ENCODE measurements at places on chromosomes 1 and 21. TPM values are rescaled to one million over a fixed set of nuclear protein-coding genes. Genes with fewer than 3 reads are reported as not detected.

The LYPD8 gene
- total RNA-seq, result 0.09 TPM

The POTED gene
- not detected for total RNA-seq

The SMIM34 gene
- total RNA-seq, result not detected

The RABIF gene
- total RNA-seq, result 15.1 TPM

The RAB42 gene
- 2.2 TPM for total RNA-seq

The CCDC30 gene
- 0.59 TPM for total RNA-seq

The AGO1 gene
- total RNA-seq, result 4.6 TPM

The NPR1 gene
- 0.82 TPM for total RNA-seq

The ZYG11A gene
- 2.3 TPM for total RNA-seq

The CD58 gene
- total RNA-seq, result 21.8 TPM

The S100A3 gene
- 104 TPM for total RNA-seq

The SLC22A15 gene
- 0.93 TPM for total RNA-seq

The PHACTR4 gene
- total RNA-seq, result 22.0 TPM

The CD164L2 gene
- not detected for total RNA-seq

The PLA2G2A gene
- not detected for total RNA-seq

The ZMYND12 gene
- 0.58 TPM for total RNA-seq

The HSD3B1 gene
- not detected for total RNA-seq

The KDF1 gene
- 0.08 TPM for total RNA-seq

The CXADR gene
- total RNA-seq, result 8.6 TPM

The HUNK gene
- total RNA-seq, result 1.4 TPM

The PRDM16 gene
- total RNA-seq, result 0.05 TPM

The VASH2 gene
- 4.0 TPM for total RNA-seq

The NHLH1 gene
- 0.48 TPM for total RNA-seq

The PDPN gene
- total RNA-seq, result not detected

The PADI1 gene
- total RNA-seq, result 1.5 TPM

The EIF4G3 gene
- total RNA-seq, result 22.9 TPM

The TRIM46 gene
- 2.1 TPM for total RNA-seq

The KHDC4 gene
- 26.3 TPM for total RNA-seq

The NR0B2 gene
- not detected for total RNA-seq

The RHCE gene
- total RNA-seq, result 0.11 TPM

The SLFNL1 gene
- 0.09 TPM for total RNA-seq

The C1orf116 gene
- total RNA-seq, result 4.5 TPM

The HSD3B2 gene
- not detected for total RNA-seq

The HIVEP3 gene
- total RNA-seq, result 3.3 TPM

The AGRN gene
- 137 TPM for total RNA-seq

The IL20 gene
- total RNA-seq, result 0.06 TPM

The PCAT6 gene
- 2.9 TPM for total RNA-seq

The FCGR1A gene
- not detected for total RNA-seq

The NTMT2 gene
- total RNA-seq, result not detected

The IRF6 gene
- total RNA-seq, result 0.12 TPM

The TCP10L gene
- total RNA-seq, result 0.92 TPM

The LCE1C gene
- total RNA-seq, result not detected

The PAPPA2 gene
- total RNA-seq, result 0.01 TPM

The CLDN14 gene
- total RNA-seq, result not detected

The NT5C1A gene
- total RNA-seq, result 0.08 TPM

The RAB4A gene
- total RNA-seq, result 44.4 TPM

The PTPN14 gene
- 9.8 TPM for total RNA-seq

The SPRR2A gene
- total RNA-seq, result not detected

The CHI3L1 gene
- not detected for total RNA-seq

The RORC gene
- total RNA-seq, result 0.05 TPM

The THEM5 gene
- not detected for total RNA-seq

The S100A7 gene
- not detected for total RNA-seq

The ANGPTL1 gene
- total RNA-seq, result 0.09 TPM

The LCE1E gene
- not detected for total RNA-seq

The PRRX1 gene
- not detected for total RNA-seq

The SLC5A9 gene
- not detected for total RNA-seq

Data from A549 treated with CORT108297 at 1 μM for 4 hours (cell line).